Caudate nucleus (tissue), 63 donors: ENCODE measurements at places on chromosomes 3 and 15.

- no peak for DNase-seq
Observed at GRCh38 chr3:47722859-47723258, 58.8 kb downstream of the SMARCC1 start.

GRCh38 chr3:13542142-13542541 lies 6.8 kb upstream of the FBLN2 start:
- no peak for DNase-seq

GRCh38 chr15:89385596-89386331 lies 51.1 kb upstream of the POLG start:
- no peak for DNase-seq

DNA sequence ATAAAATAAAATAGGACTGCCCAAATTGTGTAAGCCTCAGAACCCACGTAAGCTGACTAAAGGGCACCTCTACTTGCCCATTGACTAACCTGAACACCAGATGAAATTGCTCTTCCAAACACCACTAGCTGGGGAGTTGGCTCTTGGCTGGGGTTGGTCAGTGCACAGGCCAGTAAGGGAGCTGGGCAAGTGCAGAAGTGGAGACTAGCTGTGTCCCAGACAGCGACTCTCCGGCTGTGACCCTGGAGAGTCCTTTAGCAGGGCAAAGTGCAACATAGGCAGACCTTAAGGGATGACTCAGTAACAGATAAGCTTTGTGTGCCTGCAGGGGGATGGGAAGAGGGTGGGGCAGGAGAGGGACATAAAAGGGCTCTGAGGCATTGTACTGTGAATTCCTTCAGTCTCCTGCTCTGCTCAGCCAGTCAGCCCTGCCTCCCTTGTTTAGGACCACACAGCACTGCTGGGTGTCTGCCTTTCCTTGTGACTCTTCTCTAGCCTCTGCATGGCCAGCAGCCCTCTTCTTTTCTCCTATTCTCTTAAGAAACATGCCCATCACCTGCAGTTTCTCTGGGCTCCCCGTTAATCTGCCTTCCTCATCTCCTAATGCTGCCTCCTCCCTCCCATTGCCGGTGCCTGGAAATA lies 13.2 kb downstream of the NR1I2 start:
- no peak for DNase-seq

- DNase-seq, result no peak
Observed at GRCh38 chr3:127299276-127299675, 11.4 kb upstream of the PRR20G start.

- no peak for DNase-seq
Observed at GRCh38 chr3:179969525-179969924, 67.2 kb downstream of the PEX5L start.

GRCh38 chr3:183439515-183439914 lies 11.1 kb upstream of the MCF2L2 start:
- DNase-seq, result no peak

GRCh38 chr15:73246898-73247297 lies 121.9 kb downstream of the HCN4 start:
- no peak for DNase-seq

- DNase-seq, result no peak
Observed at GRCh38 chr3:179677884-179678283, 25.0 kb downstream of the USP13 start.

- DNase-seq, result no peak
Observed at GRCh38 chr3:25120665-25121064, 307.4 kb upstream of the RARB start.

GRCh38 chr3:142027735-142028134 lies 121.6 kb downstream of the TFDP2 start:
- DNase-seq, result no peak

- no peak for DNase-seq
Observed at GRCh38 chr15:89837830-89838178, 23.2 kb upstream of the ANPEP start.

DNA sequence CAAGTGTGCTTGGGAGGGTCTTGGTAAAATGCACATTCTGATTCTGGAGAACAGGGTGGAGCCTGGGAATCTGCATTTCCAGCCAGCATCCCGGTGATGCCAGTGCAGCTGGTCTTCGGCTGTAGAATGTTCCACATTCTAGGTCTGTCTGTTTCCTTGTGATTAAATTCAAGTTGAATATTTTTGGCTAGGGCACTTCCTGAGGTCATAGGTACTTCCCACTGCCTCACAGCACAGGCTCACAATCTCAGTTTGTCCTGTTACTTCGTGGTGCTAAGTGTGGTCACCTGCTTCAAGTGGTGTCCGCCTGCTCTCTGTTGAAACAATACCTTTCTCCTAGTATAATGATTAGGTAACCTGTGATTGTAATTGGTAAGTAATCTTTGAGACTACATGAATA lies 40.1 kb downstream of the FLNB start:
- no peak for DNase-seq

DNA sequence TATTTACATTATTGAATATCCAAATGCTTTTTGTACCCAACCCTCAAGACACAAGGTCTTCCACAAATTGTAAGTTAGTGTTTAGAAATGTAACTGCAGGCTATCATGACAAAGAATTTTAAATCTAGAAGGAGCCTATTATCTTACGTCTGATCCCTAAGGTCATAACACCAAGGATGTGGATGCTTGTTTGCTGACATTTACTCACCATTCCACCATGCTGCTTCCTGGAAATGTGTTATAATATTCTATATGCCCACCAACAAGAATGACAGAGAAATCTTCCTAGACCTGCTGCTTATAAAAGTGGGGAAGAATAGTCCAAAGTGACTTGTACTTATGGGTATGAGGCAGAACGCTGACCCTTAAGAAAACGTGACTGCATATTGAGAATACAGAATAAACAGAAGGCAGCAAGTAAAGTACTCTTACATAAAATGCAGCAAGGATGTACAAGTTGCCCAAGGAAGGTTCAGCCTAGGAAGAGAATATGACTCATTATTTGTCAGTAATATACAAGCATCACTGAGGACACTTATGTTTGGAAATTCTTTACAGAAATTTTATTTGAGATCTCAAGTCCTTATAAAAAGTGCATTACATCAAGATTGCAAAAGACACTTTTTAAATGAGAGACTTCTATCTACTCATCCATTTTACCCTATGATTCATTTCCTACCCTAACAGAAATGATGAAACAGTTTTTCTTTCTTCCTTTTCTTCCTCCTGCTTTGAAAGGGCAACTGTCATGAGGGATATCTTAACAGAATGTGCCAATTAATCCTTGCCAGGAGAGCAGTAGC lies 59.6 kb downstream of the ESYT3 start:
- DNase-seq, result no peak
